Frontal cortex (tissue), 4 donors: ENCODE measurements at places on chromosomes 1 and 21.

DNA sequence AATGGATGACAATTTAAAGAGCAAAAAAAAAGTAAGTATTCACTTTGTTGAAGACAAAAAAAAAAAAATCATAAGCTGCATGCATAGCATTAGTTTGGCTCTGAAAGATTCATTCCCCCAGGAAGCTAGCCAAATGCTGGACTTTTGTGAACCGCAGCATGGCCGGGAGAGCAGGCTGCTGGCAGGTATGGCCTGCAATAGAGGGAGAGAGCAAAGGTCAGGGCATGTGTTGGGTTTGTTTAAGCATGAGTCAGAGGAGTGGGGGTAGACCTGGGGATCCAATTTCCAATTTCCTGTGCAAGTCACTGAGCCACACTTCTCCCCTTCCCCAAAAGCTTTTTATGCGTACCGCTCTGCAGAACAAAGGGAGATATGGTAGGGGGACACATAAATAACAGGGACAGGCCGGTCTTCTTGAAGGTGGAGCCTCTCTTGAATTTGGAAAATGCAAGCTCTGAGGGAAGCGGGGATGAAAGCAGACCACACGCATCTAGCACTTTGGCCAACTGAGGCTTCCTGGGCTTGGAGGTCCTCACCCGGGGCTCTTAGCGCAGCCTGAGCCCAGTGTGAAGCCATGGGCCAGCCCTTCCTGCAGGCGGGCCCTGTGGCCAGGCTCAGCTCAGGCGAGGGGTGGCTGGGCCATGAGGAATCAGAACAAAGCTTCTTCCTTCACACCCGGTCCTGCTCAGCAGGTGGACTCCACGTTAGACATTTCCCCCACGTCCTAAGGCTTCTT lies 171.1 kb downstream of the TOMM20 start:
- no peak for DNase-seq

- DNase-seq, result no peak
These were observed 82.3 kb downstream of the ADSS2 start for GRCh38 chr1:244369256-244370057.

GRCh38 chr21:43608225-43608624 lies 51.1 kb downstream of the HSF2BP start:
- DNase-seq, result no peak

- DNase-seq, result no peak
These were observed 574.2 kb downstream of the MATN1 start for GRCh38 chr1:30149226-30149625.

- DNase-seq, result no peak
These were observed 24.8 kb upstream of the ALDH4A1 start for GRCh38 chr1:18927082-18927653.

GRCh38 chr1:100979631-100980030 lies 46.0 kb downstream of the DPH5 start:
- no peak for DNase-seq

GRCh38 chr1:31792541-31792940 lies 23.3 kb downstream of the SPOCD1 start:
- DNase-seq, result no peak

DNA sequence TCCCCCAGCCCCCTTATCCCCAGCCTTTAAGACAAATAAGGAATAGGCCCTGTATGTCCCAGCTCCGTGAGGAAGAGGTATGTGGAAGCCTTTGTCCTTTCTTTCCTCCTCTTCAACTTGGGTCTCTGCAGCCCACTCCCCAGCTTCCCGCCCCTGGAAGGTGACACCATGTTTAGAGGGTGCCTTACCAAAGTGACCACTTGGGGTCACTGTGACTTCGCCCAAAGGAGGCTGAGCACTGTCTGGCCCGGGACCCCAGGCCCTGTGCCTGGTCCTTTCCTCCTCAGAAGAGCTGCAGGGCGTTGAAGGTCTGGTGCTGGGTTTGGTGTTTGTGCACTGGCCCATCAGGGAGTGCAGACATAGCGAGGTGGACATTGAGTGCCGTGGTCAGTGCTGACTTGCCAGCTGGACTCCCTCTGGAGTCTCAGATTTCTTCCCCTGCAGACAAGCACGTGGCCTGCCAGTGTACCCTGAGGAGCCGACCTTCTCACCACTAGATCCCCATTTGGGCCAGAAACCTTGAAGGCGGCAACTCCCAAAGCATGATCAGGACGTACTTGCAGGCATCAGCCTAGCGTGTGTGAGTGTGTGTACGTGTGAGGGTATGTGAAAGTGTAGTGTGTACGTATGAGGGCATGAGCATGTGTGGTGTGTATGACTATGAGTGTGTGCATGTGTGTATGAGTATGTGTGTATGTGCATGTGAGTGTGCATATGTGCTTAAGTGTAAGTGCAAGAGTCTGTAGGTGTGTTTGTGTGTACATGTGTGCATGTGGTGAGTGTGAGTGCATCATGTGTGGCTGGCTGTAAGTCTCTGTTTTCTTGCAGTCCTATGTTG lies 181.4 kb upstream of the KIAA0040 start:
- peak; percentile 33 for DNase-seq

DNA sequence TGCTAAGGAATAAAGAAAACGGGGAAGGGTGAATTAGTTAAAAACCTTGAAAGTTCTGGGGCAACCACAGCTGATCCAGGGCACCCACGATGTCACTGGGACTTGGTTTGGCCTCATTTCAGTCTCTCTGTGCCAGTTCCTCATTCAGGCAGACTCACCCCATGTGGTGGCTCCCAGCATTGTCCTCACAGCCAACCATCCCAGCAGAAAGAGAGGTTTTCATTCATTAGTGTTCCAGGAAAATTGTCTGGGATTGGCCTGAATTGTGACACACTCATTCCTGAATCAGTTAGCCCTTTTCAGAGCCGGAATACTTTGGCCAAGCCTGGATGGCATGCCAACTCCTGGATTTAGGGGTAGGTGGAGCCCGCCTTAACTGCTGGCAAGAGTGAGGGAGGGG lies 367.7 kb downstream of the PRDM2 start:
- no peak for DNase-seq

- no peak for DNase-seq
These were observed 27.6 kb upstream of the ARHGAP29 start for GRCh38 chr1:94265011-94265422.

- no peak for DNase-seq
These were observed 65.0 kb upstream of the DISP3 start for GRCh38 chr1:11413986-11414391.

GRCh38 chr1:97893844-97894243 lies 27.0 kb downstream of the DPYD start:
- no peak for DNase-seq

GRCh38 chr1:151817353-151817730 lies 12.1 kb upstream of the LINGO4 start:
- DNase-seq, result no peak

GRCh38 chr21:40294345-40294744 lies 427.1 kb downstream of the PCP4 start:
- no peak for DNase-seq

DNA sequence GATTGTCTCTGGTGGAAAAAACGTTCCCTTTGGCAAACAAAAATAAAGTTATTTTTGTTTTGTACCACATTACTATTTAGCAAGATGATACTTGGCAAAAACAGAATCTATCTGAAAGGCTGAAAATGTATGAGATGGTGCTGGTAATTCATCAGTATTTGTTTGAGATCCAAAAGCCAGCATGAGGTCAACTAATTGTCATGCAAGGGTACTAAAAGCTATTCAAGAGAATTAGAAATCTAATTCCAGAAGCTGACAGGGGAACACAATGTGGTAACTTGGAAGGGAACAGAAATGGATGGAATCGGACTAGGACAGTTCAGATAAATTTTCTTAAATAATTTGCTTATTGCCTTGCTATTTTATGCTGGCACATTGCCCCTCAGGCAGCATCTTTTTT lies 263.8 kb downstream of the KCNT2 start:
- no peak for DNase-seq
